Bronchial smooth muscle cell (primary cell): ENCODE measurements at places on chromosomes 7 and 10. TPM values are rescaled to one million over a fixed set of nuclear protein-coding genes. Genes with fewer than 3 reads are reported as not detected.

Gene DLD
- 41.6 and 59.7 TPM in 2 replicates for total RNA-seq

Gene CRTAC1
- total RNA-seq, result under 0.01 TPM in 1 of 2 replicates, not detected in the other

Gene PVRIG
- total RNA-seq, result not detected in 2 replicates

Gene LIPN
- total RNA-seq, result not detected in 2 replicates
